ENCODE measurements at places on chromosomes 5 and 9.
A peak's percentile ranks its signal among the peaks of the same experiment; 100 is the strongest.

GRCh38 chr5:957748-958485 lies 50.7 kb upstream of the NKD2 start:
- no peak for DNase-seq

GRCh38 chr9:136526625-136527066 lies 19.2 kb downstream of the NOTCH1 start:
- no peak for DNase-seq

DNA sequence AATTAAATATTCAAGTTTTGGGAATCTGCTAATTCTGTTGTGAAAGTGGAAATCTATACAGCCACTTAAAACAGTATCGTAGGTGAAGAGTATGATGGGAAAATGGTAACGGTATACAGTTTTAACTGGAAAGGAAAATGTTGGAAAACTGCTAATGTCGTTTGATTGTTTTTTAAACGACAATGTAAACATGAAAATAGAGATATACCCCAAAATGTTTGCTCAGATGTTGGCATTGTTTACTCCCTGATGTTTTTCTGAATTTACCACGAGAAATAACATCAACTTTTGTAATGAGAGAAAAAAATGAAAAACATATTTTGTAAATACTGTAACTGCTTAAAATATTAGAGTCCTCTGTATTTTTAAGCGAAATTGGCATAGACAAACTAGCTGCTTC lies 2.7 kb downstream of the MATR3 start:
- no peak for DNase-seq

DNA sequence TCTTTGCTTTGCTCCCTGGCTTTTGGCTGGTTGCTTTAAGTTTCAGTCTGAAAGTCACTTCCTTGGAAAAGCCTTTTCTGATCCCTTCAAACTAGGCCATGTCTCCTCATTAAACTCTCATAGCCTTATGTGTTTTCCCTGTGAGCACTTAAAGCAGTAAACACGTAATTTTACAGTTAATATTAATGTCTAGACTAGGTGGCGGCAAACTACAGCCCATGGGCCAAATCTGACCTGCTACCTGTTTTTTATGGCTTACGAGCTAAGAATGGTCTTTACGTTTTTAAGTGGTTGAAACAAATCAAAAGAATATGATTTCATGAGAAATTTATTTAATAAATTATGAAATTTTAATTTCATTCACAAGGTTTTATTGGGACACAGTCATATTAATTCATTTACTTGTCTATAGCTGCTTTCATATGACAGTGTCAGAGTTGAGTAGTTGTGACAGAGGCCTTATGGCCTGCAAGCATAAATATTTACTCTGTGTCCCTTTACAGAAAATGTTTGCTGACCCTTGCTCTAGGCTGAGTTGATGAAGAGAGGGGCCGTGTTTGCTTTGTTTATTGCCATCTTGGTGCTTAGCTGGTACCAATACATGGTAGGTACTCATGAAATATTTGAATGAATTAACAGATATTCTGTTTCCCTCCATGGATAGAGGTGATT lies 7.4 kb downstream of the SLC44A1 start:
- DNase-seq, result no peak

GRCh38 chr5:1878050-1878849 lies 4.5 kb downstream of the IRX4 start:
- no peak for DNase-seq

DNA sequence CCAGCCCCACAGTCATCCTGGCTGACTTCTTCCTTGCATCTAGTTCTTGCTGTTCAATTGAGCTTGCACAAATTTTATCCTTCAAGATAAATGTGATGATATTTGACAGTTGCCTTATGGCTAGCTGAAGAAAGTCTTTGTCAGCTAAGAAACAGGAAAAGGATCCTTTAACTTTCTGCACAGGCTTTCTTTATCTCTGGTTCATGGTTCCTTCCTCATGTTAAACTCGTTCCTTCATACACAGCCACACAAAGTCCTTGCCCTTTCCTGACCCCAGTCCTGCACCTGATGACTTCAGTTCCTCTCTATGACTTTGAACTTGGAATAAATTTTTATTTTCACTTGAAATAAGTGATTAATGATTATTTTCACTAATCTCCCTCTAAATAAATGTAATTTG lies 132.5 kb upstream of the PRSS3 start:
- no peak for DNase-seq

GRCh38 chr5:14003936-14004335 lies 59.4 kb upstream of the DNAH5 start:
- DNase-seq, result no peak

DNA sequence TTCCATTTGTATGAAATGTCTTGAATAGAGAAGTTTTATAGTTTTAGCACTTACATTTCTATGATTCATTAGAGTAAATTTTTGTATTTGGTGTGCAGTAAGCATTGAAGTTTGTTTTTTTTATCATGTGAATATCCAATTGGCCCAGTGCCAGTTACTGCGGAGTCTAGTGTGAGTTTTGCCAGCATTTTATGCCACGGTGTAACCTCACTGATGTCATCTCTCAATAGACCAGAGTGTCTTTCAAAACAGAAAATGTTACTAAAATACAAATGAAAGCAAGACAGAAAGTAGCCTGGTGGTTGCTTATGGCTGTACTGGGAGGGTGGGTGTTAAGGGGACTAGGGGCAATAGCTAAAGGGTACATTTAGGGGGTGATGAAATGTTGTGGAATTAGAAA lies 62.8 kb downstream of the IPPK start:
- no peak for DNase-seq

DNA sequence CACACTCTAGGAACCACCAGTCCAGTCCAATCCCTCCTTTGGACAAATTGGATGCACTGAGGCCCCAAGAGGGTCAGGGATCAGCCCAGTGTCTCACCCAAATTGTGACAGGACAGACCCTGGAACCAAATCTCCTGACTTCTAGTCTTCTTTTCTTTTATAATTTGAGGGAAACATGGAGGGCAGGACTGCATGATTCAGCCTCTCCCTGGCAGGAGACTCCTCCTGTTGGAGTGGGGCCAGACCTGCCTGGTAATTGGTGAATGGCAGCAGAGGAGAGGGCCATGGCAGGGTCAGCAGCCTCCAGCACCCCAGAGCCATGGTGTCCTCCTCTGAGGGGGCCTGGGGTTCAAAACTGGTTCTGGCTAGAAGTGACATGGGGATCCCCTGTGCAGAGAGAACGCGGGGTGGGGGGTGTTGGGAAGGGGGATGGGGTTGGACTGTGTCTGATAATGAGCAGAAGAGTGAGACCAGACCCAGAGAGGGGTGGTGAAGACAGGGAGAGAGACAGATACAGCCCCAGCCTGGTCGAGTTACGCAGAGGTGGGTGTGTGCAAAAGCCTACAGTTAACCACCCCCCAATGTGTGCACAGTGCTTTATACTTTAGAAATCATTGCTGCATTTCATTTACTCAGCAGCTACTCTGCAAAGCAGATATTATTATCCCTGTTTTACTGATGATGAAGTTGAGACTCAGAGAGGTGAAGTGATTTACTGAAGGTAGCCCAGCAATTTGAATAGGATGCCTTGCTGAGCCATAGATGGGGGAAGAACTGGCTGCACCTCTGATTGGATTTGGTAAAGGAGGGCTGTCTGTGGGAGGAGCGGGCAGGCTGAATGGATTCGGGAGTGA lies 3.8 kb upstream of the SYNPO start:
- DNase-seq, result no peak

DNA sequence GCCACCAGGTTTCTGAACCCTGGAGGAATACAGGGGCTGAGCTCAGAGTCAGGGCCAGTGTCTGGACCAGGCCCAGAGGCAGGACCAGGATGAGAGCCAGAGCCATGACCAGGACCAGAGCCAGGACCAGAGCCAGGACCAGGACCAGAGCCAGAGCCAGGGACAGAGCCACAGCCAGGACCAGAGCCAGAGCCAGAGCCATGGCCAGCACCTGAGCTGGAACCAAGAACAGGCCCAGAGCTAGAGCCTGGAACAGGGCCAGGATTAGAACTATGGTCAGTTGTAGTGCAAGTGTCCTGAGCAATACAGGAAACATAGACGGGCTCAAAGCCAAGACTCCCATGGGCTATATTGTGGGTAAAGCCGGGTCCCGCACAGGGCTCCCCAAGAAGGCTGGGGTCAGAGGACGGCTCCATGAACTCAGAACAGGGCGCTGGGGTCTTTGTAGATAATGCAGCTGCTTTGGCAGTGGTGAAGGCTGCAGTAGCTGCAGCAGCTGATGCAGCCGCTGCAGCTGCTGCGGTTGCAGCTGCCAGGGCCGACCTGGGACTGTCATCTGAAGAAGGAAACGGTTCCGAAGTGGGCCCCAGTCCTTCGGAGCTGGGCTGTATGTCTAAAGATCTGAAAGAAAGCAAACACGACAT lies 559 bp downstream of the SPAG8 start:
- DNase-seq, result no peak

DNA sequence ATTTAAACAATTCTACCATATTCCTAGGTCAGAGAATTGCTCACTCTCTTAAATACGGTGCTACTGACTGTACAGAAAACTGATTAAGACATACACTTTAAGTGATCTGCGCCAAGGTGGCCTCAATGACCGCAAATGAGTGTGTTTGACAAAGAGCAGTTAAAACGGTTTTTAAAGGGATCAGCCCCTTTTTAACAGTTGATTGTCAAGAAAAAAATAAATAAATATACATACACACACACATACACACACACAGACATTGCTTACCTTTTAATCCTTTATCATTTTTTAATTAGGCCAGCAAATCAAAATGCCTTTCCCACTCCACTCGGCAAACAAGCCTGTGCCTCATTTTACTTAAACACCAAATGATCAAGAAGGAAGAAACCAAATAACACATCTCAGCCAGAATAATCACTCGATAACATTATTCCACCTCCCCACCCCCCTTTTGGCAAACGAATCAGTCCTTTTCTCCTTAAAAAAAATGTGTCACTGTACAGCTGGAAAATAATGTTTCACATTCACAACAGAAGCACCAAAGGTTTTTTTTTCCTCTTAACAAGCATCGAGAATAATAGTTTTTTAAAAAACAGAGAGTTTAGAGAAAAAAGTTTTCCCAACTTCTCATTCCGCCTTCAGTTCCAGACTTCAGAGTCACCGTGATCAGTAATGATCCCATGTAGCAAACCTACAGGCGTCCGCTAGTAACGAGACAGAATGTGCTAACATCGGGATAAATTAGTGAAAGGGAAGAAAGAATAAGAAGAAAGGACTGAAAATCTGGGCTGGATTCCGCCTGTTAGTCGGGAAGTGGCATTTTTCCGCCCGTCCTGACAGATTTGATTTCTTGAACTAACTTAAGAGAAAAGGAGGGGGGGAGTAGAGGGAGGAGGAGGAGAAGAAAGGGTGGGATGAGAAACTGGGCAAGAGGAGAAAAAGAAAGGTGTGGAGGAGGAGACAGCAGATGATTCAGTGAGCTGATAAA lies at the start of gene ZNF608:
Gene ZNF608, minus strand, starts transcription at position 712 of the 988 bp plus-strand sequence. CDS start 1,650 bp downstream, outside the sequence.
- DNase-seq, result peak; percentile 22

- DNase-seq, result no peak
Measured at GRCh38 chr9:92714787-92715487, 45.0 kb upstream of the IPPK start.

- no peak for DNase-seq
Measured at GRCh38 chr9:14277244-14277643, 36.7 kb downstream of the NFIB start.

DNA sequence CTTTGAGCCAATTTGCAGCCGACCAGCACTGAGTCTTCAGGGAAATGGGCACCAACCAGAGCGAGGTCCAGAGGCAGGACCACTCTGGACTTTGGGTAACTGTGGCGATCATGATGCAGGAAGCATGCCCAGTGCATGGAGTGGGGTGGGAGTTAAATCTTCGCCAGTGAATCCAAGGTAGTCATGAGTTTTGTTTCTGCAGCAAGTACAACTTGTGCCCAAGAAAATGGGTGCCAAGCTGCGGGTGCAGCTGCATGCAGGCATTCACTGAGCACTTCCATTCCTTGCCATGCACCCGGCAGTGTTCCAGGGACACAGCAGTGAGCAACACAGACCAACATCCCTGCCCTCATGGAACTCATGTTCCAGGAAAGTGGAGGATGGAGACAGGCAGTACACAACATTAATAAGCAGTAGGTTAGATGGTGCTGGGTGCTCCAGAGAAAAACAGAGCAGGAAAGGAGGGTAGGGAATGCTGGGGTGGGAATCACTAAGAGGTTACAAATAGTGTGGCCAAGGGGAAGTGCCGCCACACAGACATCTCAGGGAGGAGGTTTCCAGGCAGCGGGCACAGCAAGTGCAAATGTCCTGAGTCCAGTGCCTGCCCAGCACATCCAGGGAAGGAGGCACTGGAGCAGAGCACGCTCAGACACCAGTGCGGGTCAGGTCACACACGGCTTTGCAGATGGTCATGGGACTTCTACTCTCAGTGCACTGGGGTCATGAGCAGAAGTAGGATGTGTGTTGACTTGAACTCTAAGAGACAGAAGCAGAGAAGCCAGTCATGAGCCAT lies 48.2 kb upstream of the LMX1B start:
- DNase-seq, result no peak

DNA sequence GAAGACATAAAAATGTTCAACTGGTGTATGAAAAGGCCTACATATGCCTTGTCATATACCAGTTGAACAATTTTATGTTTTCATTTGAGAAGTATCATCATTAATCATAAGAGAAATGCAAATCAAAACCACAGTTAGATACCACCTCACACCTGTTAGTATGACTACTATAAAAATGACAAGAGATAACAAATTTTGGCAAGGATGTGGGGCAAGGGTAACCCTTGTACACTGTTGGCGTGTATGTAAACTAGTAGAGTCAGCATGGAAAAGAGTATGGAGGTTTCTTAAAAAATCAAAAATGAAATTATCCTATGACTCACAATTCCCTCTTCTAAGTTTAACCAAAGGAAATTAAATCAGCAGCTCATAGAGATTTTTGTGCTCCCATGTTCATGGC lies 250.4 kb upstream of the ST8SIA4 start:
- DNase-seq, result no peak

DNA sequence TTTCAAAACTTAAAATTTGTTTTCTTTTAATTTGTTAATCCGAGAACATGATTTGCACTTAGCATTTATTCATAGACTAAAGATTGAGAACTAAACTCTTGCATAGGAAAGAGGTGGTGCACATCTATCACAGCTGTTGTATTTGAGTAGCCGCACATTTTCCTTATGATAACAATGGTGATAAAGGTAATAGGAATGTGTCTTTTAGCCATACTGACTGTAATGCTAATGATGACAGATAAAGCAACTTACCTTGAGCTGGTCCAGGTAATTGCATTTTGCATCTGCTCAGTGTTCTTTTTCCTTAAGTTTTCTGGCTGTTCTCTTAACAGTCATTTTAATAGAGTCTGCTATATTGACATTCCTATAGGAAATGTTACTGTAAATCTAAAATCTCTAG lies 19.0 kb downstream of the PHAX start:
- DNase-seq, result no peak

DNA sequence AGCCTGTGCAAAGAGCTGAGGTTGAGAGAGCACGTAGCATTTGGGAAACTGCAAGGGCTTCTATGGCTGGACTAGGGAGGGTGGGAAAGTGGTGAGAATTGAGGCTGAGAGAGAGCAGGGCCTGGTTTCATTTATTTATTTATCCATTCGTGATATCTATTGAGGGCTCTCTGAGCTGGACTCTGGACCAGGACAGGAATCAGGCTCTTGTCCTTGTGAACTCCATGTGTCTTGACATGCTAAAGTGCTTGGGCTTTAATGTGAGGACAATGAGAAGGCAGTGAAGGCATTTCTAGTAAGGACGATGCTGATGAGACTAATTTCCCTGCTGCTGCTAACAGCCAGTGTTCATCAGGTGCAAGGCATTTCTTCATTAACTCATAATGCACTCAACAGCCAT lies 95.9 kb upstream of the KLF4 start:
- no peak for DNase-seq

GRCh38 chr5:94872526-94872925 lies 254.1 kb downstream of the SLF1 start:
- no peak for DNase-seq

- no peak for DNase-seq
Measured at GRCh38 chr5:29896646-29897045, 1296.8 kb upstream of the CDH6 start.

GRCh38 chr5:74073257-74073656 lies 447.3 kb downstream of the ARHGEF28 start:
- no peak for DNase-seq

All from anterior cingulate cortex (tissue), 58 donors.